ENCODE measurements at places on chromosomes 4 and X.

DNA sequence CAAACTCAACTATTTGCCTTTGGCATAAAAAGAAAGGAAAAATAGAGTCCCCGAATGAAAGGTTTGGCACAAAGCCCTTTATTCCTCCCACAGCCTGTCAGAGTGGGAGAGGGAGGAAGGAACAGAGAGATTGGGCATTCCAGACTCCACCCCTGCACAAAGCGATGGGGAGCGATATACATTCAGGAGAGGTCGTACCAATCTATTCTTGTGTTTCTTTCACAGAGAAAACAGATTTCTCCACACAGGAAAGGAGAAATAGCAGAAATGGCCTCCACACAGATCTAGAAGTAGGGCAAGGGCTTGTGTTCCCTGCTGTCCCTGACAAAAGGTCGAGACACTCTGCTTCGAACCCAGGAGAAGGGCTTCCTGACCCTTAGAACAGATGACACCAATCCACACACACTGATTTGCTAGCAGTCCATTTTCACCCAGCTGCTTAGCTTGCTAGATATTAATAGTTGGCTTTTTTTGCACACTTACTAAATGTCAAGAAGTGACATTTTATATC lies 197.4 kb downstream of the MAML3 start:
- DNase-seq: no peak

DNA sequence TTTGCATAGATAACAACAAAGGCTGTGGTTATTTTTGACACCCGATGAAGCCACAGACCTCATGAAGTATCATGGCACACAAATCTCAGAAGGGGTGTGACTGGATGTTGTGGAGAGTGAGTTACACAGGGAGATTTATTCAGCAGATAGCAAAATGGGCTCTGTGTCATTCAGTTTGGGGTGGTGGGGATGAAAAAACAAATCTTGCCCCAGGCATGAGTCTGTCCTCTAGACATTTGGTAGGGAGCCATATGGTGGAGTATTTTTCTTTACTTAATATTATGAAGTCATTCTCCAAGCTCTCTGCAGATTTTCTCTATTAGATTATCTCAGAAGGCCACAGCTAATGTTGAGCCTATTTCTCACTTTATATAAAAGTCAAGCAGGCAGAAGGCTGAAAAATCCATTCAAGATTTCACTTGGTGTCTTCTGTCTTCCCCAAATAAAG lies 277.1 kb upstream of the TENM3 start:
- no peak for DNase-seq

DNA sequence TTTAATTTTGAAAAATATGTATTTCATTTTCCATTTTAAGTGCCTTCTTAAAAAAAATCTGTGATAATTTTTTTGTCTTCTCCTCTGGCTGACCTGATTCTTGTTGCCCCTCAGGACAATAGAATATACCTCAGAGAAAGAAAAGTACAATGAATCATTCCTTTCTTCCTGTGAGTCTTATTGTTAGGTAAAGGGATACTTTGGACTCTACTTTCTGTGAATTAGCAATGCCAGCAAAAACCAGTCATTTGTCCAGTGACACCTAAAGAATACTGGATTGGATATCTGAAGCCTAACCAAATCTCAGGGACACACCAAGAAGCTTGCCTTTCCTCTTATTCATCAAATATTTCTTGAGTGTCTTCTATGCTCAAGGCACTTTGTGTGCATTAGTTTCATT lies 102.1 kb downstream of the AREG start:
- no peak for DNase-seq

GRCh38 chr4:94345969-94346368 lies 3.3 kb upstream of the HPGDS start:
- no peak for DNase-seq

DNA sequence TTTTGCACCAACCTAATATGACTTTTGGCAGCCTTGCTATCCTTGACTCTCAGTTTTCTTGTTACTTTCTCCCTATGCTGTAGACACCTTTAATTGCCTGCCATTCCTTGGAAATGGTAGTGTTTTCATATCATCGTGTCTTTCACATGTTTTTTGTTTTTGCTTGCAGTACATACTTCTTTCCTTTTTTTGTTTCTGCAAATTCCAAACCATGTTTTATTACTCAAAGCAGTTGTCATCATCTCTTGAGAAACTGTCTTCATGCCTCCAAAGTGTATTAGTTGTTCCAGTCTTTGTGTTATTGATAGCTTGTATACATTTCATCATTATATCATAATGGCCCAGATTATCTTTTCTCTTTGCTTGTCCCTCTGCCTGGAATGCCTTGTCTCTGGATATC lies 57.1 kb downstream of the PDLIM5 start:
- DNase-seq: no peak

GRCh38 chr4:88866862-88867550 lies 169.4 kb upstream of the NAP1L5 start:
- no peak for DNase-seq

- peak; percentile 19 for DNase-seq
Observed at GRCh38 chrX:69615779-69616456, at the start of gene EDA. TSS of gene EDA (plus strand) at chrX:69616113.

- DNase-seq: no peak
Observed at GRCh38 chr4:113935190-113935589, 44.3 kb downstream of the ARSJ start.

DNA sequence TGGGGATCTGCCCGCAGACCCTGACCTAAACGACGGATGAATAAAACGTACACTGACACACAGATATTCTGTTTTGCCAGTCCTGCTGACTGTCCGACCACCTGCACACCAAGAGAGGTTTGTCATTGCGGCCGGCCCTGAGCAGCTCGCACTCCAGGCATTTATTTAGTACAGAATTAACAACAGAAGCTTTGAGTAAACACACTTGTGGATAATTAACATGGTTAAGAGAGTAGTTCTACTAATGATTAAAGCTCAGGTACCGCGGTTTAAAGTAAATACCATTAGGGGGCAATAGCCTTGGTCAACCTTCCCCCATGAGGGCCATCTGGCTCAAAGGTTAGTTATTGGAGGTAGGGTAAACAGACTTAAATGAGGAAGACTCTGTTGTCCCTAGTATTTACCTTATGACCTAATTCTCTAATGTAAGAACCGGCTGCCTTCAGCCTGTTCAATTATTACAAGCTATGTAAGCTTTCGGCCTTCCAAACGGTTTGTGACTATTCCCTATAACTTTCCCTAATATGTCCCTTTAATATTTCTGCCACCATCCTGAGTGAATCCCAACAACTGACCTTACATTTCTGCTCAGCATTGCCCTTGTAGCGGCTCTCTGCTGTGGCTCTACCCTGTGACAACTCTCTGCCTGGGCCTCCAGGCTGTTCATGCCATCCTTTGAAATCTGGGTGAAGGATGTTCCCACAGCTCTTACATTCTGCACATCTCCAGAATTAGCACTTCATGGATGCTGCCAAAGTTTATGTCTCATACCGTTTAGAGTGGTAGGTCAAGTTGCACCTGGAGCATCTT lies 46.9 kb upstream of the SYTL5 start:
- DNase-seq: no peak

DNA sequence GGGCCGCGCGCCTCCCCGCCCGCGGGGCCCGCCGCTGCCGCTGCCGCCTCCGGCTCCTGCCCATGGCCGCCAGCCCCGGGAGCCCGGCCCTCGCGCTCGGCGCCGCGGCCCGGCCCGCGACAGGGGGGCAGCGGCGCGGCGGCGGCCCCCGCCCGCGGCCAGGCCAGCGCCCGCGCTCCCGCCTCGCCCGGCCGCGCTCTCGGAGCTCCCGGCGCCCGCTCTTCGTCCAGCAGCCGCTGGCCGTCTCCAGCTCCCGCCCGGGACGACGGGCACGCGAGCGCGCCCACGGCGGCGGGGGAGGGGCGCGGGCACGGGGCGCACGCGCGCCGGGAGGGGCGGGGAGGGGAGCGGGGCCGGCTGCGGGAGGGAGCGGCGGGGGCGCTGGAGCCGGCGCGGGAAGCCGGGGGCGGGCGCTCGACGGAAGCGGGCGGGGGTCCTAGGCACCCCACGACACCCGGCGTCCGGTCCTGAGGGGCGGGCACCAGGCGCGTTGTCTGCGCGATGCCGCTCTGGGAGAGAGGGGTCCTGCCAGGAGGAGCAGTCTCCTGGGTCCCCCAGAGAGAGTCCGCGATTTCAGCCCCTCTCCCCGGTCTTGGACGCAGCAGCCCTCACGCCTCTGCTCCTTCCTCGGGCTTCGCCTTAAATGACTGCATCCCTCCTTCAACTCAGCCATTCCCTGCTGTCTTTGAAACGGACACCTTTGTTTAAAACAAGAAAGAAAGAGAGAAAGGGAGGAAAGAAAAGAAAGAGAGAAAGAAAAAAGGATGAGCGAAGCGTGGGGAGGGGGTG lies 490 bp upstream of the PDZD4 start:
- no peak for DNase-seq

GRCh38 chrX:48617542-48618340 lies 20.4 kb downstream of the WDR13 start:
- DNase-seq: no peak

DNA sequence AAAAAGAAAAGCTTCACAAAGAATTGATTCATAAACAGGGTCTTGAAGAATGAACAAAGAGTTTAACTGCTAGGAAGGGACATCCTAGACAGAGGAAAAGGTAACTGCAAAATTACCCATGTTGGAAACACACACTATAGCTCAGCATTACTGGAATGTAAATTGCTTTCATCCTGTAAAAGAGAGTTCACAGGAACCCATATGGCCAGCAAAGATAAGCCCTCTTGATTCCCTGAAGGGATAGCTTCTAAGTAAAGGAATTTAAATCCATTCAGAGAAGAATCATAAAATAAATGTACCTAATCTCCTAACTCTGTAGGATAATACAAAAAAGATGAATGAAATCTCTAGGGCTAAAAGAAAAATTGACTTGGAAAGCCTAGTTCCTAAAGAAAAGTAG lies 107.1 kb upstream of the INTU start:
- DNase-seq: no peak

DNA sequence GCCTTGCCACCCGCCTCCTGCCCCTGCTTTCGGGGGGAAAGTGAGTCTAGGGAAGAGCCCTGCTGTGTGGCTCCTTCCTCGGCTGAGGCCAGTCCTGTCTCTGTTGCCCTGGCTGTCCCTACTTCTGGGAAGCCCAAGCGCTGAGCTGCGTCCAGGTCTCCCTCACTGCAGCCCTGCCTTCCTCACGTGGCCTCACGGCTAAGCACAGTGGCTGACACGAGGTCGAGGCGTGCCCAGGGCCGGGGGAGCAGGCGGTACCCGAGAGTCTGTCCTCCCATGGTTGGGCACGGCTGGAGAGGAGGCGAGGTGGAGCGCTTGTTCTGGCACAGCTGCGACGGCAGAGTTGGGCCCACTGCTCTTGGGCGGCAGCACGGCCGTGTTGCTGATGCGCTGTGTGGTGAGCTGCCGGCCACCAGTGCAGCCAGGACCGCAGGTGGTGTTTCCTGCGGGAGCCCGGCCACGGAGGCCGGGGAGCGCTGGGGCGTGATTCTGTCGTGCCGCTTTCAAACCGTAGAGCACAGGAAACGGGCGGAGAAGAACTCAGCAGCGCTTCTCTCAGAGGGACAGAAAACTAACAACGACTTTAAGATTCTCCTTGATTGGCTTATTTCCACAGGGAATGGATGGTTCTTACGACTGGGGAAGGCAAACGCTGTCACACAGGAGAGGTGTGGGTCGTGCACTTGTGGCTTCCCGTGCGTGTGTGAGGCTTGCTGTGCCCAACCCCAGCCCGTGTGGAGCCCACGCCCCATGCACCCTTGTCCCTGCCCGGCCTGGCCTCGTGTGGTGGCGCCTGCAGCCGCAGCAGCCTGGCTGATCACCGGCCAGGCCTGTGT lies 21.3 kb downstream of the MAEA start:
- peak; percentile 47 for DNase-seq

- DNase-seq: no peak
Observed at GRCh38 chr4:184666670-184667069, 17.1 kb downstream of the PRIMPOL start.

DNA sequence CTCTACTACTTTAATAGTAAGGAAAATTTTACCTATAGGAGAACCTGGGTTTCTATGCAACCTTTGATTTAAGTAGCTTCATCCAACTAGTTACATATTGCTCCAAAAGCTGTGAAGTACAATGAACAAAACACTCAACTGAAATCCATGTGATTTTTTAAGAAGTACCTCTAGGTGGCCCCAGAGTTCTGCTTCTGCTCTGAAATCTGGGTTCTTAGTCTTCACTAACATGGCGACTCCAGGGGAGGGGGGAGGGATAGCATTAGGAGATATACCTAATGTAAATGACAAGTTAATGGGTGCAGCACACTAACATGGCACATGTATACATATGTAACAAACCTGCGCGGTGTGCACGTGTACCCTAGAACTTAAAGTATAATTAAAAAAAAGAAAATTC lies 73.4 kb upstream of the MAGEB2 start:
- DNase-seq: no peak

- no peak for DNase-seq
Observed at GRCh38 chr4:169770416-169770815, 12.7 kb upstream of the HPF1 start.

DNA sequence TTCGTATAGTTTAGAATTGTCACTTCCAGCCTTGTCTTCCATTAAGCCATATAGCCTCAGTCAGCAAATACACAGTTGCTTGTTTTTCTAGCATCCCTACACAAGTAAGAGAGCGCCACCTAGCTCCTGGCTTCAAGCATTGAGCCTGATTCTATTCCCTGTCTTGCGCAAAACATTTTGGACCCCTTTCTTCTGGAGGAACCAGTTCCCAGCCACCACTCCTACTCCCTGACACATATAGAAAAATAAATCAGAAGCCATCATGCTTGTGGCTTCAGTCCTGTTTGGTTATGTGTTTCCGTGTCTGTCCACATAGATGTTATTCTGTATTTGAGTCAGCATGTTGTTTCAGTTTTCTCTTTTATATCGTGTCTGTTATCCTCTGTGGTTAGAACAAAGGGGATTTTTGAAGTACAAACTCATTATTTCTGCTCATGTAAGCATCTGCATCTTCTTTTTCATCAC lies 59.9 kb downstream of the GK start:
- DNase-seq: peak; percentile 4

DNA sequence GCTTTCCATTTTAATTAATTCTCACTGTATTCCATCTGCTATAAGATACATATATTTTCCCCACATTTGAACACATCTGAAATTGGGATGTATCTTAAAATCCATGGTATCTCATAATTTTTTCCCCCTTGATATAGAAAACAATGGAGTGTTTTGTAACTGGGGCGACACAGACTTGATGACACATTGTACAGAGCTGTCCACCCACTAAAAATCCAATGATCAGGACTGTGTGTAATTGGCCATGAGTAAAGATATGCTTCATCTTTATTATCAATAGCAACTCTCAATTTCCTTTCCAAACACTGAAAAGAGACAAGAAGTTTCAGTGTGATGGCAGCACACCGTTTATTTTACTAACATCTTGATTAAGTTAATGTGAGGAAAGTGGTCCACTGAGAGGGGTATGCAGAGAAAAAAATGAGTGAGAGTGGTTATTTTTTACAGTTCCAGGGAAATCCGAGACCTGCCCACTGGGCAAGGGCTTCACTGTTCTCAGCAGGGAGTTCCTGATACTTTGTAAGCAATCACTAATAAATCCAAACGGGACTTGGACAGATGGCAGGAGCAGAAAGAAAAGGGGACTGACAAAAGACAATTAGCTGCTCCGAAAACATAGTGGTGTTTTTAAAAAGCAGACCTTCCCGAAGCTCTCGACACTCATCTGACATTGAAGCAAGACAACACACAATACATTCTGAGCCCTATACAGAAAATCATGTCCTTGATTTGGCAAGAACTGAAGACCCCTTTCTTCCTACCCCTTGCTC lies 149.4 kb downstream of the TSPAN5 start:
- no peak for DNase-seq

Measured in immature natural killer cell (primary cell).